Vagina (tissue), 2 donors: ENCODE measurements at places on chromosomes 5 and 9.

DNA sequence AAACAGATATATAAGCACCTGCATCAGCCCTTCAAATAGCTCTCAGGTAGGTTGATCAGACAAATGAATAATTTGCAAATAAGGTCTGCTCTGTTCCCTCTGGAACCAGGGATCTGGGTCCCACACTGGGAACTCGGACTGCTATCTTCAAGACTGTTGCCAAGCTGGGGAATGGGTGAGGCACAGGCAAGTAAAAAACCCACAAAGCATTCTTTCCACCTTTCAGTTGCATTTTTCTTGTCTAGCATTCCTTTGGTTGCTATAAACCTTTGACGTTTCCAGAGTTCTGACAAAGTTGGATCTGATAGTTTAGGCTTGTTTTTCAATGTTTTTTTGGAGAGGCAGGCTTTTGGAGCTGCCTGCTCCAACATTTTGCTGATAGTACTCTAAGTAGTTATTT is 20.1 kb downstream of the FBXL17 start:
- no peak for DNase-seq

- DNase-seq, result no peak
Measured at GRCh38 chr5:112663146-112663545, 74.5 kb upstream of the APC start.

DNA sequence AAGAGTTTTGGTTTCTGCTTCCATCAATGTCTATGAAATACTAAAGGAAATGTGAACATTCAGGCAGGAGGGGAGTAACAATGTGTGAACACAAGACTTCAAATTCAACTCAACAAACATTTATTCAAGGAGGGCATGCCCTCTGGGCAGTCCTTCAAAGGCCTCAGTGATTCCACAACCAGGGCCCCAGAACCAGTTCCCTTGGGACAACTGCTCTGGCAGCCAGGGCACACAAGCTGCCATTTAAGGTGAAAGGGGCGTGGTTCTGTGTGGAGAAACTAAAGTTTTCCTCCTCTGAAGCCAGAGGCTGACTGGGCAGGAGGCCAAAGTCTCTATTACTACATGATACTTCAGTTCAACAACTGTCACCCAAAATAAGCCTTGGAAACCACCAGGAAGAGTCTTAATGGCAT is 3.2 kb downstream of the RBM18 start:
- DNase-seq, result no peak

- DNase-seq, result no peak
Measured at GRCh38 chr5:142296914-142297417, 27.9 kb downstream of the SPRY4 start.

DNA sequence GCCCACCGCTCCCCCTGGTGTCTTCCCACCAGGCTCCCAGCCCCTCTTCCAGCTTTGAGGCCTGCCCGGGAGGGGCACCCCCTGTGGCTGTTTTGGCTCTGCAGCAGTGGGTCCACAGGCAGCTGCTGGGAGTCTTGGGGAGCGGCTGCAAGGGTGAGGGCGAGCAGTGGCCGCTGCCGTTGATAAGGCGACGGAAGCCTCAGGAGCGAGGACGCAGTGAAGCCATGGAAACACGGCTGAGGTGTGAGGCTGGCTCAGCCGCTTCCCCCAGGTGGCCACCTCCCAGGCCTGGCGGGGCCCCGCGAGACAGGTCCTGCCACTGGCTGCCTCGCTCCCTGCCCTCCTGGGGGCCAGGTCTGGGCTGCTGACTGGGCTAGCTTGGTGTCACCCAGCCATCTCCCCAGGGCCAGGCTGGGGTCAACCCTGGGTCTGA is 41.5 kb downstream of the CXXC5 start:
- no peak for DNase-seq

GRCh38 chr9:136045595-136046553 is 49.2 kb downstream of the NACC2 start:
- peak; percentile 75 for DNase-seq

DNA sequence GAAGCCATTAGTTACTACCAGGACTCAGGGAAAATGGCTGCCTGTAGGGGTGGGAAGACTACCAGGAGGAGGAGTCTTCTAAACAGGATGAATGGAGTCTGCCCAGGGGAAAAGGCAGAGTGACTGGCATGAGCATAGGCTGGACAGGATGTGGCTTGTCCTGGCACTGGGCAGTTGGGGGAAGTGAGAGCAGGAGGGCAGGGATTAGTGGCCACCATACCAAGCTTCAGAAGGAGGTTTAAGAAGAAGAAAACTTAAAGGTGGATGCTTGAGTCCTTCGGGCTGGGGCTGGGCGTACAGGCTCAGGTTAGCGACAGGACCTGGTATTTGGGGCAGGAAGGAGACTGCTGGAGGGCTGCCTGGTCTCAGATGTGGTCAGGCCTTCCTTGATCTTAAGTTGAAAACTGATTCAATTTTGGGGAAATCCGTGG is 5.0 kb upstream of the NSD1 start:
- DNase-seq, result no peak

DNA sequence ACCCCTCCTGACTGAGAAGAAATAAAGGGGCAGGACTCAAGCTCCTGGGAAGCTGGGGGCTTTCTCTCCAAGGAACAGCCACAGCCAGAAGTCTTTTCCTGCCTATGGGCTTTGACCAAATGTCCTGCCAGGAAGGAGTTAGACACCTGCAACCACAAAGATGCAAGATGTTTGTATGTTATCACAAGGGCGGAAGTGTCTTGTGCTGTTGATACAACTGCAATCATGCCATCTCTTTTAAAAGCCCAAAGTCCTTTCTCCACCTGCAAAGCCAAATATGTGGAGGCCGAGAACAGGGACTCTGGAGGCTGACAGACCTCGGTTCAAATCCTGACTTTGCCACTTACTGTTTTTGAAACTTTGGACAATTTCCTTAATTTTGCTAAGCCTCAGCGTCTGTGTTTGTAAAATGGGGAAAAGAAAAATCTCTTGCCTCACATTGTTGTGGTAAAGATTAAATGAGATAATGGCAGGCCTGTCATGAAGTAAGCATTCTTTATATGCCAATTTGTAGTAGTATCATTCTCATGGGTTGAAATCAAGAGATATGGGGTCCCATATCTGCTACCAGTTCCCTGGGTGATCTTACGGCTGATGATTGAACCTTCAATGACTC is 17.0 kb downstream of the HRH2 start:
- DNase-seq, result no peak

DNA sequence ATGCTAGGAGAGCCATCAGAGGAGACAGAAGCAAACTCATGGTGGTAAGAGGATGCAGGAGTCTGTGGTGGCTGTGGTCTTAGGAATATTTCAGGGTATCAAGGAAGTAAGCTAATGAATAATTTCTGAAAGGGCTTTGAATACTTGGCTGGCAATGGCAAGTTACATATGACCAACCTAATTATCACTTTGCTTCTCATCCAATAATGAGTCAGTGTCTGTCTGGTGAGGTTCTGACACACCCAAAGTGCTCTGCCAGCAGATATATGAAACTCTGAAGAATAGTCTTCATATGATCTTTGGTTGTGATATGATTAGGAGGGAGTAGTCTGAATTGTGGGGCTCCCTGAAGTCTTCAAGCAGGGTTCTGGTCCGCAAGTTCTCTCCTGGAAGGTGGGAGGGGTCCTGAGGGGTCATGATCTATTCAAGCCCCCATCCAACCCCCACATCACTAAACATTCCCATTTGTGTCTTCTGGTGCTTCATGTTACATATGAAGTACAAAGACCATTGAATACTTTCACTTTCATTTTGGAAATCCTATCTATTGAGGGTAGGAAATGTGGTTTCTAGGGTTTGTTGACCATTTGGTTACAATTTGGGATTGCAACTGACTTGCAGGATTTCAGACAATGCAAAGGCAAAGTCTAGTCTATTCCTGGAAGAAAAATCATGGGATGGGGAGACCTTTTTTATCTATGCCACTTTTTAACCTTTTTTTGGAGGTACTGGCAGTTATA is 199.9 kb upstream of the CDKN2B start:
- DNase-seq, result no peak
